ENCODE measurements at places on chromosomes 1 and 21.

- DNase-seq, result no peak
Observed at GRCh38 chr1:73662526-73662925, 535.5 kb downstream of the LRRIQ3 start.

- no peak for DNase-seq
Observed at GRCh38 chr1:158203693-158204457, 23.2 kb downstream of the CD1D start.

- DNase-seq, result no peak
Observed at GRCh38 chr21:22743085-22743484, 1744.9 kb downstream of the NCAM2 start.

- DNase-seq, result no peak
Observed at GRCh38 chr21:16195538-16195910, 465.7 kb downstream of the USP25 start.

GRCh38 chr1:222786121-222786520 is 28.7 kb upstream of the DISP1 start:
- no peak for DNase-seq

GRCh38 chr1:8598783-8599182 is 218.7 kb downstream of the RERE start:
- DNase-seq, result no peak

GRCh38 chr1:23238565-23238964 is 21.3 kb upstream of the HTR1D start:
- no peak for DNase-seq

DNA sequence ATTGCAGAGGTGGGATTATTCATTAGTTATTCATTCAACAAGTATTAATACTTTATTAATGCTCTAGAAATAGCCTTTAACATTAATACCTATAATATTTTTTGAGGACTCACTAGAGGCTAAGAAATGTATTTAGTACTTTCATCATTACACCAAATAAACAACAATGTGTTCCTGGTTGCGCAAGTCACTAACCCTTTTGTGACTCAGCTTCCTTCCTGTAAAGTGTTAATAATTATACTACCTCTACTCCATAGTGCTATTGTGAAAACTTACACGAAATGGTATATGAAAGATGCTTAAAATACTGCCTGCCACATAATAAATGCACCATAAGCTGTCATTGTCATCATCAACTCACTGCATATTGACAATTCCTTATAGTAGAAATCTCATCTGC is 431.0 kb downstream of the DPYD start:
- DNase-seq, result no peak

GRCh38 chr1:38285807-38286530 is 239.4 kb upstream of the POU3F1 start:
- DNase-seq, result no peak

DNA sequence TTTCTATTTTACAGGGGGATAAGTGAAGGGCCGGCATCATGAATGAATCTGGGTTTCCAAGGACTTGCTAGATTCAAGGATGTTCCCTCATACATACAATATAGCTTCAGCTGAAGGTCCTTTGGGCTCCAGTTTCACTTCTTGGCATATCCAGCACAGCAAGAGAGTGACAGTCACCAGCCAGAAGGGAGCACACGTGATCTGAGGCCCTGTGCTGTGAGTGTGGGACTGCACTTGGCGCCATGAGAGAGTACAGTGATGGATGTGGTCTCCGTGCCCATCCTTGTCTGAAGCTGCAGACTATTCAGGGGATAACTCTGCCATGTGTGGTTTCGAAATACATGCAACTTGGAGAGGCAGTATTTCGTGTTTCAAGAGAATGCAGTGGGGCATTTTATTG is 159.7 kb upstream of the DSCAM start:
- no peak for DNase-seq

DNA sequence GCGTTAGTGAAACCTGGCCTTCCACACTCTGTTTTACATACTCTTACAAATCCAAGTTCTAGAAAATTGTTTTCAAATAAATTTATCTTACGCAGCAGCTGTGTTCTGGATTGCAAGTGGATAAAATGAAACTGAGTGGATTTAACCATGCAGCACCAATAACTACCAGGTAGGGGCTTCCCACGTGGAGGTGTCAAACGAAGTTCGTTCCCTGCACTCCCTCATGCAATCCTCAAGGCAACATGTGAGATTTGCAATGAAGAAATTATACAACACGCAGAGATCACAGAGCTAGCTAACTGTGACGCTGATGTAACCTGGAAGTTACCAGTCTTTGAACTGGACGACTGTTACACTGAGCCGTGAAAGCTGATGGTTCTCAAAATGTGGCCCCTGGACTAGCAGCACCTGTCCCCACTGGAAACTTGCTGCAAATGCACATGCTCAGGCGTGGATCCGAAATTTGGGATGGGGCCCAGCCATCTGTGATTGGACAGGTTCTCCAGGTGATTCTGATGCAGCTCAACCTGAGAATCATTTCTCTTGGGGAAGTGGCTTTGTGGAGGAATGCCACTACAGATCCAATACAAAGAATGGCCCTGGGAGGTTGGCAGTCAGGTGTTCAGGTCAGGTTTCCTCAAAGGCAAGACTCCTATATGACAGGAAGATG is 36.3 kb downstream of the RSPH1 start:
- DNase-seq, result no peak

- no peak for DNase-seq
Observed at GRCh38 chr1:116508984-116509980, 61.5 kb downstream of the CD58 start.

GRCh38 chr1:10431070-10431730 is 967 bp downstream of the CENPS start:
- no peak for DNase-seq

- no peak for DNase-seq
Observed at GRCh38 chr21:45182958-45183357, 104.7 kb downstream of the POFUT2 start.

GRCh38 chr1:12706061-12706460 is 9.8 kb upstream of the AADACL3 start:
- DNase-seq, result no peak

GRCh38 chr1:44408632-44409602 is 3.9 kb downstream of the RNF220 start:
- DNase-seq, result no peak

GRCh38 chr1:212981025-212981495 is 30.7 kb downstream of the VASH2 start:
- DNase-seq, result peak; percentile 26

DNA sequence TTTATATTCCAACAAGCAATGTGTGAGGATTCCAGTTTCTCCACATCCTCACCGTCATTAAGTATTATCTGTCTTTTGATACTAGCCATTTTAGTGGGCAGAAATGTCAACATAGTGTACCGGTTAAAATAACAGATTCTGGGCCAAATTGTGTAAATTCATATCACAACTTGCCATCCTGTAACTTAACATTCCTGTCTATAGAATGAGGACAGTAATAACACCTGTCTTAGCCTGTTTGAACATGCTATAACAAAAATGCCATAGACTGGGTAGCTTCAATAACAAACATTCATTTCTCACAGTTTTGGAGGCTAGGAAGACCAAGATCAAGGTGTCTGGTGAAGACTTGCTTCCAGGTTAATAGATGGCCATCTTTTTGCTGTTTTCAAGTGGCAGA is 491.1 kb downstream of the PTBP2 start:
- no peak for DNase-seq

- DNase-seq, result no peak
Observed at GRCh38 chr1:164716992-164717703, 158.2 kb downstream of the PBX1 start.

DNA sequence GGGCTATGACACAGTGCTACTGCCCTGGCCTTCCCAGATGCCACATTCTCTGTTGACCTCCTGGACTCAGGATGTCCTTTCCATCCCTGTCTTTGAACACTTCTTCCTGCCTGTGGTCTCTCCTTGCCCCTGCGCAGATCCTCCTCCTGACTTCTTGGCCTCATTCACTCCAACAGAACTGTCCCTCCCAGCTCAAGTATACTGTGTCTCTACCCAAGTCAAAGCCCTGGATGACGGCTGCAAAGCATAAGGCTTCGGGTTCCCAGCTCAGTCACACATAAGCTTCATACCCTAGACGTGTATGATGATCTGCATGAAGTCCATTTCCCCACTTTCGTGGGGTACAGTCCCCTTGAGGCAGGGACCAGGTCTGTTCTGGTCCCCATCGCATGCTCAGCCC is 328.2 kb upstream of the VAMP3 start:
- no peak for DNase-seq

GRCh38 chr1:110768605-110769004 is 93.9 kb upstream of the KCNA3 start:
- DNase-seq, result no peak

DNA sequence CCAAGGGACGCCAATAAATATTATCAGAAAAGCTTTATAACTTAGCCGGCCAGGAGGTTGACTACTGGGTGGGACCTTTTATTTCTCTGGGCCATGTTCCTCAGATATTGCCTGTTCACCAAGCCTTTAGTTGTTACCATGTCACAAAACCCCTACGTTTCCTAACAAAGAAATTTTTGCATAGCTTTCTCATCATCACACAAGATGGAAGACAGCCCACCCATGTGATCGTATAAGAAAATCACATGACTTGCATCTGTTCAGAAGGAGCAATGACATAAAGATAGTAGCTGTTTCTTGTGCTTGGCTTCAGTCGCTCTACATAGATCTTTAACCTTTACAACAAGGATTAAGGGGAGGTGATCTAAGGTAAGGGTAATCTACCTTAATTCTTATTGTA is 88.9 kb upstream of the NGF start:
- no peak for DNase-seq

DNA sequence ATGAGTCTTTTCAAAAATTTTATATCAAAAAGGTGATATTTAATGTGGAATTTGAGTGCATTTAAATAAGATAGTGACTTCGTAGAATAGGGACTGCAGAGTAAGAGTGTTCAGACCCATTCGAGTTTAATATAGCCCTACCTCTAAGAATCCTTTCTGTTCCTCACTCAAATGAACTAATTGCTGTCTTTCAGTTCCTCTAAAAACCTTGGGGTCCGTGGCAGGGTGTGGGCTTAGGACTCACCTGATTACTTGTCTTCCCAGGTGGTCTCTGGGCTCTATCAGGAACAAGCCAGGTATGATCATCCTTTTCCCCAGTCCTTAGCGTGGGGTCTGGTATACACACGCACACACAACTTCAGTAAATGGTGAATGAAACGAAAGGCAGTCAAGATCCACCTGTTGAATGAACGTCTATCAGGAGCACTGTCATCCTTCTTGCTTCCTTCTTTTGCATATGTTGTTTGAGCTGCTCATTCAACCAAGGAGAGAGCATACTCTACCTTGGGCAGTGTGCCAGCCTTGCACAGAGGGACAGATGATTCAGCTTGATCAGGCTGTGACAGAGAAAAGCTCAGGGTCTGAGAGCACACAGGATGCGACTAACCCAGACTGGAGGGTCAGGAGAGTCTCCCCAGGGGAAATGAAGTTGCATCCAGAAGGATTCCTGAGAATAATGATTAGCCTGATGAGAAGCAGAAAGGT is 1.2 kb upstream of the RNF11 start:
- peak; percentile 13 for DNase-seq

DNA sequence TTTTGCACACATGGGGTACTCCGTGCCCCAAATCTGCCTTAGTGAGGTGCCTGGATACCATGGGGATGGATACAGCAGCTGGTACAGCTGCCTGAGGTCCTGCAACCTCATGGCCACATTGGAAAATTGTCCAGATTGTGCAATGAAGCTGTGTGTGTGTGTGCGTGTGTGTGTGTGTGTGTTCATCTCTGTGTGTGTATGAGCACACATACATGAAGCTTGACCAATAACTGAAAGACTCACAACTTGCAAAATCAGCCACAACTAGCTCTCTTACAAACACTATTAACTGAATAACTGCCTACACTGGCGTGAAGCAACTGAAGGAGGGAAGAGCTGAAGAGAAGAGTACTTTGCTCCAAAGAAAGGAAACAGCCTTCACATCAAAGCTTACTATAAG is 78.1 kb downstream of the ERG start:
- no peak for DNase-seq

DNA sequence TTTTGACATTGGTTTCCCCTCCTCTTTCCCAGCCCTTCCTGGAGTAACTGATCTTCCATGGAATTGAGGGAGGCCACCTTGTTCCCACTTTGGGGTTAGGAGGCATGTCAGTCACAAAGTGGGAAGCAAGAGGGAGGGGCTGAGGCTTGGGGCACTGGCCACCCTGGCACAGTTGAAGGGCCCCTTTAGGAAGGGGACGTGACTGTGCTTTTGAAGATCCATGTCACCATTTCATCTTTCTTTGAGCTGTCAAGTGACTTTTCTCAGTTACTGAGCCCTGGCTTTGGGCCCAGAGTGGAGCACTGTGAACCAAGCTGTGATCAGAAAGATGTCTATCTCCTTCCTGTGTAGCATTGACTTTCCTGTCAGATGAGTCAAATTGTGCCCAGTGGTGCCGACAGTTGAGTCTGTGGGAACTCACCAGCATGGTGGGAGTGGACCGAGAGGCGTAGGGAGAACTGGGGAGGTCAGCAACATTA is 38.5 kb upstream of the TDRD10 start:
- DNase-seq, result no peak

DNA sequence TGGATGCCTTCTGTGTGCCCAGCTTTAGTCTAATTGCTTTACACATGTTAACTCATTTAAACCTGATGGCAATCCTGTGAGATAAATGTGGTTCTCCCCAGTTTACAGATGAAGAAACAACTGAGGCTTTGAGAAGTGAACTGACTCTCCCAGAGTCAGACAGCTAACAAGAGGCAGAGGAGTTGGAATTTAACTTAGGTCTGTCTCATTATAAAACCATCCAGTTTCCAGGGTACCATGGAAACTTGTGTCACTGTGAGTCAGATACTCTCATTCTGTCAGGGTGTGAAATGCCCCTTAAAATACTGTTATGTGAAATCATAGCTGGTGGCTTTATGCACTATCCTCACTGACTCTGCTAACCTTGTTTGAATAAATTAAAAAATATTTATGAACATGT is 206.6 kb downstream of the PBX1 start:
- no peak for DNase-seq

DNA sequence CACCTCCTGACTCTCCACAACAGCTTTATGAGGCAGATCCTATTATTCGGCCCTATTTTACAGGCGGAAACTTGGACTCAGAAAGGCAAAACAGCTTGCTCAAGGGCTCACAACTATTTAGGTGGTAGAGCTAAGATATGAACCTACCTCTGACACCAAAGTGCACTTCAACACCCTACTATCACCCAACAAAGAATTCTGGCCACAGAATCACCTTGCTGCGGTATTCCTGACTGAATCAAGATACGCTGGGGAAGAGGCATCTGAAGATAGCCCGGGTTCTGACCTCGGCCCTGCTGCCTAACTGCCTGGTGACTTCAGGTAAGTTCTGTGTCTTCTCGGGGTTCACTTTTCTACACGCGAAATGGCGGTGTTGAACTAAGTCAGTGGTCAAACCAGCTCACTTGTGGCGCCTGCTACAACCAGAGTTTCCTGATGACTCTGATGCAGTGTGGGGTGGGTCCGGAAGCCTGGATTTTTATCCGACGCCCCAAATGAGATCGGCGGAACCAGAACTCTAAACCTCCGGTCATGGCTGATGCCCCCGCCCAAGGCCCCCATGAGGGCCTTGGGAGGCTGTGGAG is 608 bp downstream of the PEF1 start:
- DNase-seq, result no peak

GRCh38 chr1:230563591-230563990 is 78.7 kb upstream of the COG2 start:
- DNase-seq, result no peak

GRCh38 chr1:203760506-203760905 is 4.5 kb upstream of the LAX1 start:
- no peak for DNase-seq

- no peak for DNase-seq
Observed at GRCh38 chr1:39954324-39954869, 548 bp upstream of the MFSD2A start.

- DNase-seq, result no peak
Observed at GRCh38 chr1:28640766-28641165, 2.1 kb downstream of the TAF12 start.

Data from anterior cingulate cortex (tissue), 58 donors.